CD14-positive monocyte (primary cell): ENCODE measurements at places on chromosomes 7 and 10. TPM values are rescaled to one million over a fixed set of nuclear protein-coding genes. Genes with fewer than 3 reads are reported as not detected.

- DNase-seq, result no peak
- no peak overlapping the region for H3K27ac ChIP-seq
- H3K27me3 ChIP-seq, result no peaks in the 10 kb centered on the region
- H3K36me3 ChIP-seq, result peaks cover 51% of the 10 kb centered on the region
- no peak overlapping the region for H3K4me3 ChIP-seq
Observed at GRCh38 chr7:75572396-75572795, 80.3 kb downstream of the SPDYE5 start.

DNA sequence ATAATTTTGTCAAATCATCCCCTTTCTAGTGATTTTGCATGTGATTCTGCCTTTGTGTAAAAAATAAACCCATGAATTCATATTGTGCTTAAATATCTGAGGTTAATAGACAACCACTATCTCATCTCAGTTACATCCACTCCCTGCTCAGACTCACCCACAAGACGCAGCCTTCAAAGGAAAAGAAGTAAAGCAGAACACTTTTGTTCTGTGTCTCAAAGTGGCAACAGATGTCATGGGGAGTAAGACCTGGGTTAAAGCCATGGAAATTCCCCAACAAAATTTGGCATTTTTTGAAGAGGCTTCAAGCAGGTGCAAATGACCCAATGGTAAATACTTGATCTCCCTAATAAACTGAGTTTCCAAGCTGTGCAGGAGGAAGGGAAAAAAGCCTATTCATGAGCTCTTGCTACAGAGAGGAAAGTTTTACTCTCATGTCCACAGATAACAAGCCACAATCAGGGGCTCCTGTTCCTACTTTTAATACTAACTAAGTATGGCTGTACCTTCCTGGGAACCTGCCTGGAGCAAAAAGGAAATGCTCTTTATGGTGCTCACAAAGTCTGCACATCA is 4.7 kb downstream of the CYP3A7 start:
- no peak overlapping the region for H3K4me3 ChIP-seq
- no peaks in the 10 kb centered on the region for H3K4me1 ChIP-seq
- no peak for DNase-seq

GRCh38 chr7:48304641-48305040 is 133.4 kb downstream of the ABCA13 start:
- no peaks in the 10 kb centered on the region for H3K27me3 ChIP-seq
- no peak for DNase-seq
- H3K27ac ChIP-seq, result no peak overlapping the region
- H3K36me3 ChIP-seq, result no peaks in the 10 kb centered on the region
- no peaks in the 10 kb centered on the region for H3K4me1 ChIP-seq

The NME8 gene
- polyA plus RNA-seq, result 3.2 TPM

DNA sequence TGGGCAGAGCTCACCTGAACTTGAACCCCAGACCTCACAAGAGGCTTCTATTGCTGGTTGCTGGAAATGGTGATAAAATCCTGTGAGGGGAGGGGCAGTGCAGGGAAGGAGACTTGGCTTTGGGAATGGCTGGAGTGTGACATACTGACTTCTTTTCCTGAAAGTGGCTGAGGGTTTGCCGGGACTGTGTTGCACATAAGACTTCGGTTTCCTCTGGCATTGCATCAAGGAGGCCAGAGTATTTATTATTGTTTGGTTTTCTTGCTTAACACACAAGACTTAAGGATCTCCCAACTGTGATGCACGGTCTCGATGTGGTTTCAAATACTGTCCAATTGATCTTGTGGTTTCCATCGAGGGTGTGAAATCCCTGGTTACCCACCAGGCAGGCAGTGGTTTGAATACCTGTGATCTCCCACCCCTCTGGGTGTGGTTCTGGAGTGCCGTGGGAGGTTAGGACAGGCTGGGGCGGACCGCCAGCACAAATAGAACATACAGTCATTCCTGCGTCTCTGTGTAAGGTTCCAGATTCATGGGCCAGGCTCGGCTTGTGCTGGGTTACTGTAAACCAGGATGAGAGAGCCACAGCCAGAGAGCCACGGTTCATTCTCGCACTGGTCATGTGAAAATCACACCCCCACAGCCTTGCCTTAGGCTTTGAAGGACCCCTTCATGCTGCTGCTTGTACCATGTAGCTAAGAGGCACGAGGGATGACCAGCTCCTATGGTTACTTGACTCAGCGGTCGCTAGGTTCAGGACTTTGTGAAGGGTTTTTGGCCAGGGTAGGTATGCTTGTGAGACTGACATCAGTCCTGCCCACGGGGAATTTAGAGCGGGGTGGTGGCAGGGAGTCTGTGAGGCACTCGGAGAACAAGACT is 39.2 kb downstream of the WBP1L start:
- H3K27me3 ChIP-seq, result no peaks in the 10 kb centered on the region
- peak overlapping the region; percentile 69 for H3K27ac ChIP-seq
- no peak overlapping the region for H3K4me3 ChIP-seq
- H3K36me3 ChIP-seq, result peaks cover 26% of the 10 kb centered on the region

The TCF7L2 gene
- 6.1 TPM for polyA plus RNA-seq

DNA sequence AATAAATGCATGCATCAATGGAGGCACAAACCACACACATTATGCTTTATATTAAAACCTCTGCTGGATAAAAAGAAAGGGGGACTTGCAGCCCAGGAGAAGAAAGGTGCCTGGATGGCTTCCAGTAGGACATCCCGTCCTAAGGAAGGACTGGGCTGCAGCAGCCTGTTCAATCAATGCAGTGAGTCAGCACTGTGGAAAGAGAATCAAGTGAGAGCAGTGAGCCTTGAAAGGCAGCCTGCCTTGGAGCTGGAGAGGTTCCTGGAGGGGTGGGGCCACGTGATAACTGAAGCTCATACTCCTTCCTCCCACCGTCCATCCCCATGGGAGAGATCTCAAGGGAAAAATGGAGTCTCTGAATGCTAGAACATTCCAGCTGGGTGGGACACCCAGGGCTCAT is 501.2 kb downstream of the ADRA2A start:
- no peaks in the 10 kb centered on the region for H3K4me1 ChIP-seq
- H3K36me3 ChIP-seq, result no peaks in the 10 kb centered on the region
- H3K27ac ChIP-seq, result no peak overlapping the region
- H3K27me3 ChIP-seq, result no peaks in the 10 kb centered on the region
- no peak overlapping the region for H3K4me3 ChIP-seq

DNA sequence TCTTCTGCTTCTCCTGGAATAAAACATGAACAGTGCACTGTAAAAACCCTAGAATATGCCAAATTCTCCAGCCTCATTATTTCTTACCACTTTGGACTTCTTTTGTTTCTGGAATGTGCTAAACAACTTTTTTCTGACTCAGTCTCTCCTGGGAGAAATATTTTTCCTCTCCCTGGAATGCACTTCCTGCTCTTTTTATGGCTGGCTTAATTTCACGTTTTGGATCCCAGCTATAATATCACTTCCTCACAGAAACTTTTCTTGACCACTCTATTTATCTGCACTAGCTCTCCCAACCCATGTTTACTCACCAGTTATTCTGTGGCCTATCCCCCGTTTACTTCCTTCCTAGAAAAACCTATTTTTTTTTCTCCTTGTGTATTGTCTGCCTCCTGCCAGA is 26.7 kb downstream of the ABCB5 start:
- no peaks in the 10 kb centered on the region for H3K27me3 ChIP-seq
- no peak overlapping the region for H3K27ac ChIP-seq
- H3K36me3 ChIP-seq, result no peaks in the 10 kb centered on the region
- no peak for DNase-seq

GRCh38 chr7:112411186-112411795 is 39.0 kb upstream of the IFRD1 start:
- H3K4me3 ChIP-seq, result no peak overlapping the region
- no peaks in the 10 kb centered on the region for H3K27me3 ChIP-seq
- DNase-seq, result no peak
- no peaks in the 10 kb centered on the region for H3K36me3 ChIP-seq
- no peak overlapping the region for H3K27ac ChIP-seq

The CCDC7 gene
- polyA plus RNA-seq, result 2.3 TPM

- H3K27ac ChIP-seq, result no peak overlapping the region
- H3K36me3 ChIP-seq, result peaks cover 7% of the 10 kb centered on the region
- H3K4me3 ChIP-seq, result no peak overlapping the region
Observed at GRCh38 chr7:32915041-32915536, 23.5 kb upstream of the KBTBD2 start.

DNA sequence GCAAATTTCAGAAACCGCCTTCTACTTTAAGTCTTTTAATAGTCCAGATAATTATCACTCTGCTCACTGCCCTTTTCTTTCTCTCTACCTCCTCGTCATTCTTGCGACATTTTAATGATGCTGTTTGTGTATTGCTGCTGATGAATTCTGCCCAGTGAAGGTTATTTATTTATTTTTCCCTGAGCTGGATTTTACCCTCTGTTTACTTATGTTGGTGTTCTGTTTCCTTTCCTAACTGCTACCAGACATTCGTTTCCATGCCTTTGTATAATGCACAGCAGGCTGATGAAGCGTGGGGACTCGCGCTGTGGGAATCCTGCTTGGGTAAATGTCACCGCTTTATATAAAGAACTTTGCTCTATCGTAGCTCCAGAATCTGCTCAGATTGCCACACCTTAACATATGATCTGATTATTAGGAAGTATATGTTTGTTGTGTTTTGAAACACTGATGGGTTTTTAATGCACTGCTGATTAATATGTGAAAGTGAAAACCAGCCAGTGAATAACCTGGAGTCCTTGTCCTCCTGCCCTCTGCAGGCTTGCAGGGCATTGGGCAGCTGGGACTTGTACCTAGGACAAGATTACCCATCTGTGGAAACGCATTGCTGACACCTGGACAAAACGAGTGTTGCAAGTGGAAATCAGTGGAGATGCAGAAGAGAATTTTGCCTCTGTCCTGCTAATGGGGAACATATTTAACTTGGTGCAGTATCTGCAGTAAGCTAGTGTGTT is 291.5 kb downstream of the SDK1 start:
- H3K27me3 ChIP-seq, result no peaks in the 10 kb centered on the region
- DNase-seq, result no peak
- H3K4me1 ChIP-seq, result no peaks in the 10 kb centered on the region
- no peak overlapping the region for H3K4me3 ChIP-seq

The LRRC17 gene
- 0.04 and 0.06 TPM in 2 replicates for polyA plus RNA-seq

DNA sequence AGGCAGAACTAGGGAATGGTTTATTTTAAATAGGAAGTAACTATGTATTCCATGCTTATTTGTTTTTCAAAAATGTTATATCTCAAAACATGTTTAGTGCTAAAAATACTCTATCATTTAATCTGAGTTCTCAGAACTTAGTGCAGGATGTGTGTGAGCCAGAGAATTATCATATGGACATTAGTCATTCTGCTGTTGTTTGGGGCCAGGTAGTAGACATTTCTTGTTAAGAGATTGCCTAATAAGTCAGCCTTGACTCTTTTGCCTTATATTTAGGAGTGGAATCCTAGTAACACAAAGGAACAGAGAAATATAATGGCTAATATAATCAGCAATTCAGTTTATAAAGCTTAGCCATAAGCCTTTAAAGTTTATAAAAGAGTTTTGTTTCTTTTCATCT is 149.8 kb downstream of the CCSER2 start:
- no peak overlapping the region for H3K4me3 ChIP-seq
- H3K4me1 ChIP-seq, result no peaks in the 10 kb centered on the region
- no peak for DNase-seq
- H3K36me3 ChIP-seq, result peaks cover 6% of the 10 kb centered on the region
- H3K27me3 ChIP-seq, result no peaks in the 10 kb centered on the region

DNA sequence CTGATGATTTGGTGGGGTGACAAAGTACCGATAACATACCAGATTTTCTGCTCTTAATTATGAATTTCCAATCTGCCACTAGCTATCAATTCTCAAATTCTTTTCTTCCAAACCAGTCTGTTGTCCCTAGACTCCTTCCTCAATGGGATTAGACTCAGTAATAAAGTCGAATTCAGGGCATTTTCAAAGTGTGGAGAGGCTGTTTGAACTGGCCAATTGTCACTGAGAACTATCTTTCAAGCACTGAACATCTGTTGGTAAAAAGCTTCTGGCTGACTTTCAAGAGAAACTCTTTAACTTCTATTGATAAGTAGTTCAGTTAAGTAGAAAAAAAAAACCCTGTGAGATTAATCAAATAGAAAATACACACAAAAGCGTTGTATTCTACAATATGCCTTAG is 108.9 kb downstream of the SAMD9 start:
- no peak overlapping the region for H3K4me3 ChIP-seq
- no peak for DNase-seq
- H3K4me1 ChIP-seq, result no peaks in the 10 kb centered on the region
- H3K36me3 ChIP-seq, result no peaks in the 10 kb centered on the region
- H3K27ac ChIP-seq, result no peak overlapping the region
